ENCODE measurements at places on chromosomes 7 and 10. TPM values are rescaled to one million over a fixed set of nuclear protein-coding genes. Genes with fewer than 3 reads are reported as not detected.

The KIF20B gene
- total RNA-seq = 20.3 TPM

DNA sequence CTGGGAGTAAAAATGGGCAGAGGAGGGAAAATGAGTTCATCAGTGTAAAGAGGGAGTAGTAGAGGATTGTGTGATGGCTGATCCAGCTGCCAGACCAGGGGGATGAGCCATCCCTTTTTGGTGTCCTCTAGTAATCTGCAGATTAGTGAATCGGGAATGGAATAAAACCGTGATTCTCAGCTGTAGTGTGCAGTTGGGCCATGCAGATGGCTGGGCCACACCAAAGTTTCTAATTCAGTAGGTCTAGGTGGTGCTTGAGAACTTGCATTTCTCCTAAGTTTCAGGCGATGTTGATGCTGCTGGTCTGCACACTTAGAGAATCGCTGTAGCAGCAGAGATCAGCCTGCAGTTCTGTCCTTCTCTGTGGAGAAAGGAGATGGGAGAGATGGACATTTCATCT, 22.7 kb downstream of the PDCD11 start:
- DNase-seq = no peak

The UNCX gene
- total RNA-seq = not detected

- no peak for DNase-seq
Observed at GRCh38 chr10:12154516-12154915, 25.0 kb downstream of the SEC61A2 start.

GRCh38 chr10:30823651-30824050, 194.1 kb upstream of the LYZL2 start:
- DNase-seq = no peak

- no peak for DNase-seq
Observed at GRCh38 chr7:39666562-39666961, 43.2 kb downstream of the RALA start.

- DNase-seq = no peak
Observed at GRCh38 chr7:107703219-107703618, 40.7 kb upstream of the CBLL1 start.

The C10orf62 gene
- total RNA-seq = not detected

DNA sequence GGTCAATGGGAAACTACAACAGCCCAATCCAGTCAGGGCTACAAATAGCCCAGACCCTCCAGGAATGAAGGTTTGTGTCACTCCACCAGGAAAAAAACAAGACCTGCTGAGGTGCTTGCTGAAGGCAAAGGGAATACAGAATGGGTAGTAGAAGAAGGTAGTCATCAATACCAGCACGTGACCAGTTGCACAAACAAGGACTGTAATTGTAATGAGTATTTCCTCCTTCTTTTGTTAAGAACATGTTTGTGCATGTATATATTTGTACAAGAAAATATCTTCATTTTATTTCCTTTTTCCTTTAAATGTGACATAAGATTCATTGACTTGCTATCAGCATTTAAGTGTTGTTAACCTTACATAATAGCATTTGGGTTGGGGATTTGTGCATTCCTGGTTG, 229.3 kb downstream of the IMMP2L start:
- no peak for DNase-seq

The INHBA gene
- total RNA-seq = 1.7 TPM

GRCh38 chr7:100826514-100827329, 601 bp downstream of the EPHB4 start:
- DNase-seq = no peak

The C7orf57 gene
- 1.2 TPM for total RNA-seq

GRCh38 chr10:125158601-125159485, 1.5 kb downstream of the CTBP2 start:
- peak; percentile 47 for DNase-seq

- DNase-seq = no peak
Observed at GRCh38 chr7:154842591-154842990, 160.3 kb downstream of the PAXIP1 start.

The CLCN1 gene
- not detected for total RNA-seq

DNA sequence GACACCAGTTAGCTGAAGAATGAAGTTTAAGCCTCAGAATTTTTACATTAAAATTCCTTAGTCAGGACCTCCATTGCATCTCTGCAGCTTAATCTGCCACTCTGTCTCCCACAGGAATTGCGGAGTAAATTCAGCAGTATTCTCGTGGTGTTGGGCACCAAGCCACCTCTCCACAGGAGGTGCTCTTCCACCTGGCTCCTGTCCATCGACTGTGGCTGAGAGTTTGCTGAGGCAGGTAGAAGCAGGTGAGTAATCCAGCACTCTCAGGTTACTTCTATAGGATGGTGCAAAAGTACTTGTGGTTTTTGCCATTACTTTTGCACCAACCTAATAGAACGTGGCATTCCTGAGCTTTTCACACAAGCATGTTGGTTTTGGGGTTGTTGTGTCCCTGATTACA, 134.1 kb downstream of the GFRA1 start:
- DNase-seq = no peak

DNA sequence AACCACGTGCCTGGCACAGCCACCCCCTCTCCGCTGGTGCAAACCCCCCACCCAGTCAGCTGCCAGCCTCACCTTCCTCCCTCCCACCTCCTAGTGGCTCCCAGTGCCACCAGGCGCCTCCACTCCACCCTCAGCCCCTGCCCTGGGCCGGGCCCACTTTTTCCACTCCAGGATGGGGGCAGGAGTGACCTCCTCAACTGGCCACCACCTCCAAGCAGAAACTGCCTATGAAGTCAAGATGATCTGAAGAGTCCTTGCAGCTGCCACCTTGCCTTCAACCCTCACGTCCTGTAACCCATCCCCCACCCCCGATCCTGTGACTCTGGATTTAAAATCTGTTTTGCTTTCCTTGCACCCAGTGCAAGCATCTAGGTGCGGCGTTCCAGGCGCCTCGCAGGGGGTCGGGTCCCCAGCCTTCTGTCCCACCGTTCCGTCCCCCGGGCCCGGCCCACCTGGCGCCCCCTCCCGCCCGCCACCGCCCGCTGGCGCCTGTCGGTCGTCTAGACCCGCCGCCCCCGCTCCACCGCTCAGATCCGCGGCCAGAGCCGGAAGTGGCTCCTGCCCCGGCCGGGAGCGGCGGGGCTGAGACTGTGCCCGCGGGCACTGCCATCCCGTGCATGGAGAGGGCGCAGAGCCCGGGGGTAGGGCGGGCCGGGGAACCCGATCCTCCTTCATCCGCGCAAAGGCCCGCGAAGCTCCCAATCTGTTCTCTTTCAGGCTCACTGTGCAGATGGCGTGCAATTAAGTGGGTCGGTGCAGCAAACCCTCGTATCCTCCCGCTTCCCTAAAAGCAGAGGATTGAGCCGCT, 51.2 kb upstream of the GTF2I start:
- DNase-seq = no peak

DNA sequence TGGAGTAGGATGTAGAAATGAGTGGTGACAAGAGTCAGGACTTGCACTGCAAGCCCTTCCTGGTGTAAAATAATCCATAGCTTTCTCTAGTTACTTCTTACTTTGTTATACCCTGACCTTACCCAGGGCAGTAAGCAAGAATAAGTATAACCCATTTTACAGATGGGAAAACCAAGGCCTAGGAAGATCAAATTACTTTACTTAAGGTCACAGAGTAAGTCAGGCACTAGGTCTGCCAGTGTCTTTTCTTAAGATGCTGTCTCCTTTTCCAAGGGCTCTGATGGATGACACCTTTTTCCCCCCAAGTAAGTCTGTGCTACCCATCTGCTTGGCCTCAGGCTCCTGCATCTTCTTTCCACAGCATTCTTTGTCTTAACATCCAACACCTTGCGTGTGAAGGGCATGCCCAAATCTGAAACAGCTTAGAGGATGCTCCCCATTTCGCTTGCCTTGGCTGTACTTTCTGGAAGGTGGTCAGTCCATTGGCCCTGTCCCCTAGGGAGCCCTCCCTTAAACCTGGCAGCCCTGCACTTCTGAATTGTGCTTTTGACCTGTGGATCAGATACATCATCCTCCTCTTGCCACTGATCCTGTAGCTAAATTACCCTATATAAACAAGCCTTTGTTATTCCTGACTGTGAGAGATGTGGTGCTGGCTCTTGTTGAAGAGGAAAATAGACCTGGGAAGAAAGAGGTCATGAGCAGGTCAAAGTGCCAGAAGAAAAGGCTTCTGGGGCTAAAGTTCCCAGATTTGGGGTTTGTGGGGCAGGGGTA, 168.6 kb downstream of the LRMDA start:
- DNase-seq = no peak

GRCh38 chr7:63025815-63026214, 972.8 kb upstream of the ZNF722 start:
- no peak for DNase-seq

The NAT16 gene
- total RNA-seq = not detected

DNA sequence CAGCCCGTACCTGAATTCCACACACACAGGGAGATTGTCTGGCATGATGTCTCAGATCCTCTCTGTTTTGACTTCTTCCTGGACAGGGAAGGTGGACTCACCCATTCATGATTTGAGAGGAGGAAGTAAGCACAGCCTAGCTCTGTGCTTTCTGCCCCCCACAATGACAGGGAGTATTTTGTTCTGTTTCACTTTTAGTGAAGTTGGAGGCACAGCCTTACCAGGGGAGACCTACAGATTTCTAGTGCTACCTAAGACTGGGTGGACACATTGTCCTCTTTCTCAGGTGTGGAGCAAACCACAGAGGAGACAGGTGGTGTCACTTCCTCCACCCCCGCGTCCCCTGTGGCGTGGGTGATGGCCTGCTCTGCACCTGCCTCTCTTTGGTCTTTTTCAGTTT, 408.6 kb upstream of the PFKP start:
- DNase-seq = no peak

DNA sequence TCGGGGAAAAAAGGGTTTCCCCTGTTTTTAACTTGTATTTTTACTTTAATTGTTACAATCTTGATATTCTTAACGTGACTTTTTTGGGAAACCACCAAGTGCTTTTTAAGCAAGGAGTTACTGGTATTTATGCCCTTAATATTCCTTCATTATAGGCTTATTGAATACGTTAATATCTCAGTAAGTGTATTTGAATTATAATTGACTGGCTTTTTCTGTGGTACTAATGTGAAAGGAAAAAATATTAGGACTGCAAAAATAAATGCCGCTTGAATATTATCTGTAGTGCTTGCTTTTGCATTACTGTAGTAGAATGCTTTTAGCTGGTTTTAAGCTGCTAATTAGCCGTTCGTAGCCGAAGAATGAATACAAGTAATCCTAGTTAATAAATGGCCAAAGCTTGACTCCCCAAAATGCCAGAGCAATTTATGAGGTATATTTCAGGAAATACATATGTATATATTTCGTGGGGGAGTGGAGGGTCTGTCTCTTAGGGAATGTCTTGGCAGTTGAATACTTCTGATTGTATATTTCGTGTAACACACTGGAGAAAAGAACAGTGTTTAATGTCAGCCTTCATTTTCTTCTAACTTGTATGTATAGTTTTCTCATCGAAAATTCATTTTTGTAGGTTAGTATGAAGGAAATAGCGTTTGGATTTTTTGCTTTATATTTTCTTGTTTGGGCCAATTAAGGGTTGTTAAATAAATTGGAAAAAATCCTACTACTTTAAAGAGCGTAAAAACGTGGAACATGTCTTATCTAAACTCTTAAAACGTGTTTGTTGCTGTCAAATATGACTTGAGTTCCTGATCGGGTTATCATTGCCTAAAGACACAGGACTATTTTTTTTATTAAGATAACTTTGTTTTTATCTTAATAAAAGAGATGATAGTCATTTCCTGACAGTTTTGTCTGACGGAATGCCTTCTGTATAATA, 1.5 kb downstream of the PDCD4 start:
- DNase-seq = no peak

GRCh38 chr7:112987171-112987570, 99.5 kb downstream of the GPR85 start:
- DNase-seq = no peak

The DLX5 gene
- total RNA-seq = 1.3 TPM

DNA sequence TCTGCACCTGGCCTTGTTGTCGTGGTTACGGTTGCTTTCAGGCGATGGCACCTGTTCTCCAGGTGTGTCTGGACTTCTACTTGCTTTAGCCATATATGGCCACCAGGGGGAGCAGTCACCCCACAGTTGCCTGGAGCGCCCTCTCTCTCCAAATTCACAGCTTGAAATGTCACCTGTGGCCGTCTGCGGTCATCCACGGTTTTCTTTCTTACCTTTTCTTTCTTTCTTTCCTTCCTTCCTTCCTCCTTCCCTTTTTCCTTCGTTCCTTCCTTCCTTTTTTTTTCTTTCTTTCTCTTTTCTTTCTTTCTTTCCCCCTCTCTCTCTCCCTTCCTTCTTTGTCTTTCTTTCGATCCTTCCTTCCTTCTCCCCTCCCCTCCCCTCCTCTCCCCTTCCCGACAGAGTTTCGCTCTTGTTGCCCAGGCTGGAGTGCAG, 150.5 kb upstream of the VKORC1L1 start:
- DNase-seq = no peak

The MDFIC gene
- total RNA-seq = 32.5 TPM

DNA sequence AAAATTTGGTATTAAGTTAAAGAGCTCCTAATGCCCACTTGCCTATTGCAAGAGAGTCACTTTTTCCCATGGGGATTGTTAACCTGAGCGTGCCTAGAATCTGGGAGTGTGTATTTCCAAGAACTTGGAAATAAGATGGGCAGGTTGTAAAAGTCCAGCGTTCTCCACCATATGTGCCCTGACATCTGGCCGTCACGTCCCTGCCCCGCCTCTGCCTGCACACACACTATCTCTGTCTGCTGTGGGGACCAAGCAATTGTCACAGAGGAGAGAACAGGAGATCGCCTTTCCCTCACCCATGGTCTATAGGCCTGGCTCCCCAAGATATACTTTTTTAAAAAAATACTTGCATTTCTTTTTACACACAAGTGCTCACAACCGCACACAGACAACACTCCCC, 396.5 kb upstream of the PFKP start:
- no peak for DNase-seq

The POLR1F gene
- 27.7 TPM for total RNA-seq

GRCh38 chr10:46559231-46559671, 2.8 kb upstream of the GPRIN2 start:
- no peak for DNase-seq

The ANLN gene
- total RNA-seq = 133 TPM

GRCh38 chr10:30011396-30011795, 48.0 kb downstream of the JCAD start:
- DNase-seq = no peak

The EPHA1 gene
- total RNA-seq = not detected

The STEAP2 gene
- total RNA-seq = 8.6 TPM

- DNase-seq = no peak
Observed at GRCh38 chr7:69602522-69602921, 4.2 kb downstream of the AUTS2 start.

- no peak for DNase-seq
Observed at GRCh38 chr7:27143023-27143949, at the start of gene HOXA5. Gene HOXA5, minus strand, starts transcription at chr7:27143681. Its CDS starts 74 bp downstream, at chr7:27143607.

The SPOCK2 gene
- not detected for total RNA-seq

GRCh38 chr10:109966961-109967738, 40.6 kb upstream of the ADD3 start:
- DNase-seq = peak; percentile 76

The OR2A7 gene
- not detected for total RNA-seq
